ENCODE measurements at places on chromosomes 4 and X. TPM values are rescaled to one million over a fixed set of nuclear protein-coding genes. Genes with fewer than 3 reads are reported as not detected.

- no peak for DNase-seq
Observed at GRCh38 chr4:37388681-37389365, 144.3 kb downstream of the NWD2 start.

DNA sequence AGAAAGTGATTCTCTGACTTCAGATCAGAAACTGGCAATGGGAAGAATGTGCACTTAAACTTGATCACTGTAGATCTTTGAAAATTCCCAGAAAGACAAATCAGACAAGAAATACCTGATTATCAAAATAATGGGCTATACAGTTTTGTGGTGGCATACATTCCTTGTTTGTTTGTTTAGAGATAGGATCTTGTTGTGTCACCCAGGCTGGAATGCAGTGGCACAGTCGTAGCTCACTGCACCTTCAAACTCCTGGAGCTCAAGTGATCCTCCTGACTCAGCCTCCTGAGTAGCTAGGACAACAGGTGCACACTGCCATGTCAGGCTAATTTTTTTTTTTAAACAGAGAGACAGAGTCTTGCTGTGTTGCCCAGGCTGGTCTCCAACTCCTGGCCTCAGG, 81.0 kb upstream of the SPRY1 start:
- DNase-seq = no peak

MTM1 gene
- total RNA-seq = 8.6 TPM

- peak; percentile 3 for DNase-seq
Observed at GRCh38 chrX:15206306-15206705, 63.6 kb downstream of the ASB9 start.

IGFBP7 gene
- 2,270 TPM for total RNA-seq

- DNase-seq = no peak
Observed at GRCh38 chr4:56550642-56551041, 45.1 kb downstream of the ARL9 start.

- no peak for DNase-seq
Observed at GRCh38 chr4:31768756-31769155, 1048.6 kb downstream of the PCDH7 start.

DNA sequence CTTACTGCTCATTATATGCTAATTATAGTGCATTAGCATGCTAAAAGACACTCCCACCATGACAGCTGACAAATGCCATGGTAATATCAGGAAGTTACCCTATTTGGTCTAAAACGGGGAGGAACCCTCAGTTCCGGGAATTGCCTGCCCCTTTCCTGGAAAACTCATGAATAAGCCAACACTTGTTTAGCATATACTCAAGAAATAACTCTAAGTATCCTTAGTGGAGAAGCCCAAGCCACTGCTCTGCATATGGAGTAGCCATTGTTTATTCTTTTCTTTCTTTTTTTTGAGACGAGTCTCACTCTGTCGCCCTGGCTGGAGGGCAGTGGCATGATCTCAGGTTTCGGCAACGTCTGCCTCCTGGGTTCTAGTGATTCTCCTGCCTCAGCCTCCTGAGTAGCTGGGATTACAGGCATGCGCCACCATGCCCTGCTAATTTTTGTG, 15.5 kb downstream of the NUDT6 start:
- DNase-seq = no peak

- no peak for DNase-seq
Observed at GRCh38 chr4:140005699-140006098, 148.3 kb downstream of the MAML3 start.

- DNase-seq = no peak
Observed at GRCh38 chr4:168723020-168723419, 226.2 kb downstream of the PALLD start.

DNA sequence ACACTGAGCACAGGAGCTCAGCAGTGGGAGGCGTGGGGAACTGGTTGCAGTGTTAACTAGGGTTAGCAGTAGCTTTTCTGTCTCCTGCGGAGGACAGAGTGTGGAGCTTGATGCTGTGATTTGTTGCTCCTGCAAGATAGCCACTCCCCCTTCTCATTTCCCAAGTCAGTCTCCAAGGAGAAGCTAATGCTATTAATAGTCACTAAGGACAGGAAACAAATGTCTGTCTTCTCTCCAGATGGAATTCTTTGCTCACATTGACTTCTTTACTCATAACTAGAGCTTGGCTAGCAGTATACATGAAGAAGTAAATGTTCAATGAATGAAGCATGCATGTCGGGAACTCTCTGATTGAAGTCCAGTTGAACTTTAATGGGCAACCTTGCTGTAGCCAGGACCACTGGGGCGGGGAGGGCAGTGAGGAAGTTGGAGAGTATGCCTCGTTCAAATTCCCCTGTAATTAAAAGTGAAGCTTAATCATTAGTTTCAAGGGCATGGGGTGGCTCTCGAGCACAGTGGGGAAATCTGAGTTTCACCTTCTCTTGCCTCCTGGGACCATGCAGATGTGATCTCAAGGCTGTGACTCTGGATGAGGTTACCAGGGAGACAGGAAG, 156.6 kb upstream of the SCML1 start:
- no peak for DNase-seq

DNA sequence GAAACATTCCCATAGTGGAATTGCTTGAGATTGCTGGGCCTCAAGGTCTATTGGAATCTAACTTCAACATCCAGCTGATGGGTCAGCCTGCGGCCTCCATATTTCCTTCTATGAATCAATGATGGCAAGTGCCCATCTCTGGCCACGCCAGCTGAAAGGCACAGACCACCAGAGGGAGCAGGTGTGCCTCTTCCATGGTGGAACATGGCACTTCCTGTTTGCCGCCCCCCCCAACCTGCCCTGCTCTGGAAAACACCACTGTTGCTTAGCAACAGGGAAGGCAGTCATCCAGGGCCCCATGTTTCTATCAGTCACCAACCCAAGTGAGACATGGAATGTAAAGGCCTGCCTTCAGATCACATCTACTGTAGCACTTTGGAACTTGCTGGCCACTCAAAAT, 11.6 kb downstream of the PAGE4 start:
- DNase-seq = no peak

DNA sequence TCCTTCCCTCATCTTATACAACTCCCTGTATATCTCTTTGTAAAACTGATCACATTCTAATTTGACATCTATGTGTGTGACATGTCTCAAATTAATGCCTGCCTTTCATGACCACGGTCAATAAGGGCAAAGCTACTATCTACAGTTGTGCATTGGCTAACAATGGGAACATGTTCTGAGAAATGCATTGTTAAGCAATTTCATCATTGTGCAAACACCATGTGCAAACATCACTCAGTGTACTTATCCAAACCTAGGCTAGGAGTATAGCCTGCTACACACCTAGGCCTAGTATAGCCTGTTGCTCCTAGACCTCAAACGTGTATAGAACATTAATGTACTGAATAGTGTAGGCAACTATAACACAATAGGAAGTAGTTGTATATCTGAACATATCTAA, 95.0 kb downstream of the BANK1 start:
- no peak for DNase-seq

SMIM10L2A gene
- 1.3 TPM for total RNA-seq

FRAS1 gene
- total RNA-seq = 23.1 TPM

GRCh38 chr4:8229331-8229975, 30.4 kb downstream of the SH3TC1 start:
- no peak for DNase-seq

GAGE13 gene
- total RNA-seq = not detected

- no peak for DNase-seq
Observed at GRCh38 chr4:52572936-52573485, 86.1 kb downstream of the USP46 start.

DNA sequence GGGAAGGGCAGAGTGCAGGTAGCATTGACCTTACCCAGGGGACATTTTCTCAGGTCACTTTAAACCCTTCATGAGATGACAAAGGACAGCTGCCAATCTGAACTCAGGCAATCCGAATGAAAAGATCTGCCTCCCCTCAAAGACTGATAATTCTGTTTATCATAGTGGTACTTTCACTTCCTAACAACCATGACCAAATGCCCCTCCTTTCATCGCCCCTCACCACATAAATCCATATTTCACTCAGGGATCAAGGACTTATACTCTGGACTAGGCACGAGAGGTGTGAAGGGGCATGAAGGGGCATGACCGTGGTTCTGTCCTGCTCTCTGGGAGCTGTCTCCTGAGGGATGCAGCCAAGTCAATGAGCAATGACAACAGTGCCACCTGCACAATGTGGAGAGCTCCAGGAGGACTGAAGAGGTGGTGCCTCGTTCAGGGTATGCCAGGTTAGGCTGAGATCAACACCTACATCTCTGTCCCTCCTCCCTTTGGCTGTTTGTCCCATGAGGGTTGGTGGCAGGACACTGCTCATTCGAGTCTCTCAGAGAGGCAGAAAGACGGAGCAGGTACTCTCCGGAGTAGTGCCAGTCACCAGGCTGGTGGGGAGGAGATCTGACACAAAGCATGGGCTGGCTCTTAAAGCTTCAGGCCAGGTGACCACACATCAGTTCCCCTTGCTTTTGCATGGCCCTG, 12.5 kb downstream of the HS3ST1 start:
- DNase-seq = no peak

GRCh38 chrX:16333453-16333852, 166.2 kb downstream of the MAGEB17 start:
- no peak for DNase-seq

DNA sequence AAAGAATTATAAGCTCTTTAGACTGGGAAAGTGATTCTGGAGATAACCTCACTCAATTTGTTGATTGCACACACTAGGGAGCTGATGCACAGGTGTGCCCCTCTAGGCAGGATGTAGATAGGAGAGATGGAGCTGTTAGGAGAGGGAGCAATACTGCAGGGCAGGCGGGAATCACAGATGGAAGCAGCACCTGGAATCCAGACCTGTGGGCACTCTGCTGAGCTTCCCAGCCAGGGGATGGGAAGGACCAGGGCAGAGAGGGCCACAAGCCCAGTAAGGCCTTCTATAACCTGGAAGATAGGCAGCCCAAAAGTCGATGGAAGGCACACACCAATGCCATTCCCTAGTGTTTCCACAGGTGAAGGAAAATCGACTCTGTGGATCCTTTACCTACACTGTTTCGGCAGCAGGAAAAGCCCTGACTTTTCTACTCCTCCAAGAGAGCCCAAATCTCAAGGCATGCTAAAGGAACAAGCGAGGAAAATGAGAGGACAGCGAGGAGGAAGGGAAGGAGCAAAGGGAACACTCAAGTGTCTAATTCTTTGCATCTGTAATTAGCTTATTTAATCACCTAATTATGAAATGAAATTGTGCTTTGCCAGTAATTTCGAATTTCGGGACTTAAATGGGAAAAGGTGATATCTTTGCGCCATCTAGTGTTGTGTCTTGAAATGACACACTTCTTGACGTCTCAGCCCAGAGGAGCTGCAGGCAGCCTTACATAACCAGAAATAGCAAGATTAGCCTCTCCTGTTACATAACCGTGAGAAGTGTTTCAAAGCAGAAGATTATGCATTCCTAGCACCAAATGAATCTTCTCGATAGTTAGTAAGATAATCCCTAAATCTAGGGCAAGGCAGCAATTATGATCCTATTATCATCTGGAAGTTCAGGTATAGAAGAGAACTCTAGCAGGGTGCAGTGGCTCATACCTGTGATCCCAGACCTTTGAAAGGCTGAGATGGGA, 31.0 kb upstream of the TLR3 start:
- peak; percentile 86 for DNase-seq

DNA sequence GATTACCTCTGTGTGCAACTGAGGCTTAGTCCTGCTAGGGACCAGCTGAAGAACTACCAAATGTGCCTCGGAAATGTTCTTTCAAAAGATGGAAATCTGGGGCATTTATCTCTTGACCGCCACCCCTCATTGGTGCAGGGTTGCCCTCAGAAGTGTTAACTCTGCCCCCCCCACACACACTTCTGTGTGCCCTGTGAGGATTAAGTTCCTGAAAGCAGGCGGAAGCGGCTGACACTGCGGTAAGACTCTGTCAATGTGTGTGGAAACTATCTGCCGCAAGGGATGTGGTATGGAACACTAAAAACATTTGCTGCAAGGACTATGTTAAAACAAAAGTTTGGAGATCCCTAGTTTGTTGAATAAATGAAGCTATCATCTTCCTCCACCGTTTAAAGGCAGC, 106.9 kb upstream of the NDP start:
- DNase-seq = no peak

DNA sequence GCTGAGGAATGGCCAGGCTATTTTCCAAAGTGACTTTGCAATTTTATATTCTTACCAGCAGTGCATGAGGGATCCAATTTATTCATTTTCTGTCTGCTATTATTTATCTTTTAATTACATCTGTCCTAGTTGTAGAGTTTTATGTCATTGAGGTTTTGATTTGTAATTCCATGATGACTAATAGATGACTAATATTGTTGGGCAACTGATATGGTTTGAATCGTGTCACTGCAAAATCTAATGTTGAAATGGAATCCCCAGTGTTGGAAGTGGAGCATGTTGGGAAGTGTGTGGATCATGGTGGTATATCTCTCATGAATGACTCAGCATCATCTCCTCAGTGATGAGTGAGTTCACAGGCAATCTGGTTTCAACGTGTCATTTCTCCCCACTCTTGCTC, 201.5 kb downstream of the TBX22 start:
- DNase-seq = no peak

DNA sequence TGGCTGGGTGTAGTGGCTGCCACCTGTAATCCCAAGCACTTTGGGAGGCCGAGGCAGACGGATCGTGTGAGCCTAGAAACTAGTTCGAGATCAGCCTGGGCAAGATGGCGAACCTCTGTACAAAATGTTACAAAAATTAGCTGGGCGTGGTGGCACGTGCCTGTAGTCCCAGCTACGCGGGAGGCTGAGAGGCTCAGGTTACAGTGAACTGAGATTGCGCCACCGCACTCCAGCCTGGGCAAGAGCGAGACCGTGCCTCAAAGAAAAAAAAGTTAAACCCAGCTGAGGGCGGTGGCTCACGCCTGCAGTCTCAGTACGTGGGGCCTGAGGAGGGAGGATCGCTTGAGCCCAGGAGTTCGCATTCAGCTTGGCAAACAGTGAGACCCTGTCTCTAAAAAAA, 1.1 kb downstream of the TKTL1 start:
- DNase-seq = no peak

TMEM144 gene
- 2.7 TPM for total RNA-seq

Data from glomerular endothelial cell (primary cell).